ENCODE measurements at places on chromosomes 2 and 18.

DNA sequence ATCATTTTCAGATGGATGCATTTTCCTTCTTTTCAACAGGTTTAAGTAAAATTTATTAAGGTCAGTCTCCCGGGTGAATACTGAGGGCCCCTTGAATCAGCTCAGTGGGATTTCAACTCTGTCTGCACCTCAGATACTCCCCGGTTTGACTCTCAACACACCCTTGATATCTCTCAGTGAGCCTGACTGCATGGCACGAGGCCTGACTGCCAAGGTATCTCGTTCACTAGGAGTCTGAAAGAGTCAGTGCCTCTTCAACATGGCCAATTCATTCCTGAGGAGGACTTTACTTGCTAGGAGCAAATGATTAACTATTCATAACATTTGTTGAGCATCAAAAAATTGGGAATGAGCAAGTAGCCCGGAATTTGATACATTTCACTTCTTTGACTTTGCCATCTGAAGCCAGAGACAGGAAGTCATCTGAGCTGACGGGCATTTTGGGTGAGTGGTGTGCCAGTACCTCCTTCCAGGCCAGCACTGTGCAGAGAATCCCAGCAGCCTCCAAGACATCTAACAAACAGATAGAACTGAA is 81.0 kb downstream of the VAPA start:
- DNase-seq, result no peak

DNA sequence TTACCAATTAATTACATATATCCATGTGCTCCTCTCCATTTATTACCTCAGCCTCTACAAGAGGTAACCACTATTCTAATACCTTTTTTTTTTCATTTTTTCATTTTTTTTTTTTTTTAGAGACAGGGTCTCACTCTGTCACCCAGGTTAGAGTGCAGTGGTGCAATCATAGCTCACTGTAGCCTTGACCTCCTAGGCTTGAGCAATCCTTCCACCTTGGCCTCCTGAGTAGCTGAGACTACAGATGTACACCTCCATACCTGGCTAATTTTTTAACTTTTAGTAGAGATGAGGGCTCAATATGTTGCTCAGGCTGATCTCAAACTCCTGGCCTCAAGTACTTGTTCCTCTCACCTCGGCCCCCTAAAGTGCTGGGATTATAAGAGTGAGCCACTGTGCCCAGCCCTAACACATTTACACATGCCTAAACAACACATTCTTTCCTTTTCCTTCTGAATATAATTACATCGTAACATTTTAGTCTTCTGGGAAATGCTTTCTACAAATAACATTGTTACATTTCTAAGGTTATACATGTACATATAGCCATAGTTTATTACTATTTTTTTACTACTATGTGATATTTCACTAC is 10.5 kb downstream of the PPIL3 start:
- no peak for DNase-seq

GRCh38 chr2:71892423-71892730 is 255.3 kb downstream of the CYP26B1 start:
- DNase-seq, result no peak

- no peak for DNase-seq
Observed at GRCh38 chr2:163348857-163349380, 386.9 kb downstream of the FIGN start.

DNA sequence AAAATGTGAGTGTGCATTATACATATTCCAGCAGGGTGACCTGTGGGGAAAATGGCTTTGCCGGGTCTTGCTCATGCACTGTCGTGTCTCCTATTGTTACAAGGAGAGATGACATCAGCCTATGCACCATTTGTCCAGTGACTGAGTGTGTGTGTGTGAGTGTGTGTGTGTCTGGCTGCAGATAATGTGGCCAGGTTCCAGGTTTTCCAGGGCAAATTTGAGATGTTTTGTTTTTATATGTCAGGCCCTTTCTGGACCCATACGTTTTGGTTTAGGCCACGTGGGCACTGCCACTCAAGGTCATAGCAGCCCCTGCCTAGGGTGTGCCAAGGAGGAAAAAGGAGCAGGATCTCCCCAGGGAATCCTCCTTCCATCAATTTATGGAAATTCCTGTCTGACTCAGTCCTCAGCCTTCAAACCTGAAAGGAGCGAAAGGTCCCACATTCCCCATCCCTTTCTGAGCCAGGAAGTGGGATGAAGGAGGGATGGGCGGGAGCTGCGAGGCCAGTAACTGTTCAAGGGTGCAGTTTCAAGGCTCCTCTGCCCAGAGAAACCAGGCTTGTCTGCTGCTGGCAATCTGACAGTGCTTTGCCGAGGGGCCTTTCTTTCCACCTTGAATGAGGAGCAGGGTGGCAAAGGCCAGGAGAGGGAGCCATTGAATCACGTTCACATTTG is 93.0 kb upstream of the SMAD2 start:
- no peak for DNase-seq

DNA sequence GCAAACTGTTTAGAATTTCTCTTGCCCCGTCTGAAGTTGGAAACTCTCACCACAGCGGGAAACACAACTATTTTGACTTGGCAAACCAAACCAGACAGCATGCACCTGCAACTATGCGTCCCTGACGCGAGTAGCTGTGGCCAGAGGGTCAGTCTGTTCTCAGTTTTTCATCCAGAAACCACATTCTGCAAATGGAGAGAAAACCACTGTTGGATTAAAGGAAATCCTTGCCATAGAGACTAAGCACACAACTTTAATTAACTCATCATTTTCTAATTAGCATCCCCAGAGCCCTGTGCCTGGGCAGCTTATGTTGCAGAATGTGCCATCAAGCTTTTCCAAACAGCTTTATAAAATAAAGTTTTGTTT is 415.7 kb upstream of the TCF4 start:
- no peak for DNase-seq

- DNase-seq, result no peak
Observed at GRCh38 chr2:193847130-193847529, 1652.4 kb upstream of the TMEFF2 start.

DNA sequence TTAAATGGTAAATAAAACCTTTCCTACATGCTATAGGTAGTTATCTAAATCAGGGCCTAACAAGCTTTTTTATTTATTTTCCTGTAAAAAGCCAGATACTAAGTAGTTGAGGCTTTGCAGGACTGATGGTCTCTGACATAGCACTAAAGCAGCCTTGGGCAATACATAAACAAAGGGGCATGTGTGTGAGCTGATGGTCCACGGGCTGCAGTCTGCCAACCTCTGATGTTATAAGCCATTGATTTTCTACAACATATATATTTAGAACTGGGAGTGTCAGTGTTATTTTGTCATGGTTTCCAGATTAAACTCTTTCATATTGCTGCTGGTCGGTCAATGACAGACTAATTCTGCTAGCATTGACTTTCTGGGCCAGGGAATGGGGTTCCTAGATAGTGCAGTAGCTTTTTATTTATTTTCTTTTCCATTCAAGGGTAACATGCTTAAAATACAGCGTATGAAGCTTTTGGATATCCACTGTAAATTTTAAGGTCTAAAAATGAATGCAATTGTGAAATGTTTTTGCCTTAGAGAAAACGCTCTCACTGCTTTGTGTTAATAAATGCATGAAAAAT is 134.0 kb downstream of the NEDD4L start:
- DNase-seq, result no peak

- DNase-seq, result no peak
Observed at GRCh38 chr18:49052891-49053644, 102.3 kb upstream of the SMAD7 start.
